Kasumi-1 (cell line): ENCODE measurements at places on chromosomes 3 and 15.
A peak's percentile ranks its signal among the peaks of the same experiment; 100 is the strongest.

GRCh38 chr3:172303181-172303580 lies 145.1 kb downstream of the GHSR start:
- DNase-seq = no peak

DNA sequence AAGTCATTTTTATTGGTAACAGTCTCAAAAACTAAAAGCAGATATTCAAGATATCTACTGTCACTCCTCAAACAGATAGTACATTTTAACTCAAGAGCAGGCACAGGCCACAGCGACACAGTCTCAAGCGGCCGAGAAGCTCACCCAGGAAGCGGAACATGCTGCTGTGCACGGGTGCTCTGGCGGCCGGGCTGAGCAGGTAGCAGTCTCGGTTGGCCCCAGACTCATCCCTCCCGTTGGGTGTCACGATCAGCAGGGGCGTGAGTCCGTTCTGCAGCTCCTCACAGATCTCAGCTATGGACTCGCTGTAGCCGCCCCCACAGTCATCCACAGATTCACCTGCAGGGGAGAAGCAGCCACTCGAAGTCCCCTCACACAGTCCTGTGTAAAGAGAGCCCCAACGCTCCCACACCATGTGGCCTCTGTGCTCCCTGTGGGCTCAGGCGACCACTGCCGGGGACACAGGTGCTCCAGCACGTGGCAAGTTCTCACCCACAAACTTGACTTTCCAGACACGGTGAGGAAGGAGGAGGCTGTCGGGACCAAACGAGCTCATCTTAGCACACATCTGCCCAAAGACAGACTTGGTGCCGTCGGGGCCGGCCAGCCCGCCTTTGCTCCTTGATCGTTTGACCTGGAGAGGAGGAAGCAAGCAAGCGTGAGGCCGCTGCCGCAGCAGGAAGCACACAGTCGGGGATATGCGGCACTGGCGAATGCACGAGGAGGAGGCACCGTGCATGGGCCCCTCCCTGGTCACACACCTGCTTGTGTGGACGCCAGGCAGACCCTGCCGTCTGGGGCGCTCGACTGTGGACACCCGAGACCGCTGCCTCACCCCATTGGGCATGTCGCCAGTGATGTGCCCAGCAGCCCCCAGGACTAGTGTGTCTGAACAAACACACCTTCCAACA lies 17.7 kb upstream of the OCA2 start:
- no peak for DNase-seq

GRCh38 chr15:68612979-68613740 lies 34.4 kb downstream of the CORO2B start:
- DNase-seq = no peak

DNA sequence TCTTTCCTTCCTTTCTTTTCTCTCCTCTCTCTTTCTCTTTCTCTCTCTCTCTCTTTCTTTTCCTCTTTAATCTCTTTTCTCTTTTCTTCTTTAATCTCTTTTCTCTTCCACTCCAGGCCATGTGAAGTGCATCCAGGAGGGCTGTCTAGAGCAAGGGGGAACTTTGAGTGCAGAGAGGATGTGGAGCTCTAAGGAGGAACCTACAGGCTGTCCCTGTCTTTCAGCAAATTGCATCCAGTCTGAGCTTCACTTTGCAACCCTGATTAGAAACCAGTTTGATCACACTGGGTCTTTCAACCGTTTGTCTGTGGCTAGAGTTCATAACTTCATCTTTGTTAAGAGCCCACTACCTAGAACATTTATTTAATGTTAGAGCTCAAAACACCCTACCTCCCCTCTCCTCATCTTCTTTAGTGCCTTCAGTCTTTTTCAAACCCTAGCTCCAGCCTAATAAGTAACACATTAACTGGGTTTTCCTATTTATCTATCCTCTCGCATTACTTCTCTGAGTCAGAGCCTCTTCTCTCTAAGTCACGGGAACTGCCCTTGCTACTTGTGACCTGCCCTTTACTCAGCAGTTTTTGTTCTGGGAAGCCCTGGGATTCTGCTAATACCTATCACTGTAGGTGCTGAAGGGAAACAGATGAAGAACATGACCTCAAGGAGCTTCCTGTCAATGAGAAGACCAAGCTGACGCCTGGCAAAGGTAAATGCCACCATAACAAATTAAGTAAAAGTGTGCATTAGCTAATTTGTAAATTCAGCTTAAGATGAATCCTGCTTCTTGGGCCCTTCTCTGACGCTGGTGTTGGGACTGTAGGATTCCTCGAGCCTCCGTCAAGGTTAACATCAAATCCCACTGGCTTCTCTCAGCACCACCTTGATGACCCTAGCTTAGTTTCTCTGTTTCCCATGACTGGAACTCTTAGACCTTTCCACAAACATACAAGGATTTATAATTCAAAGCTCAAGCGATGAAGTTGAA lies at the start of gene GCNT3:
GCNT3 (plus strand) TSS at position 508 of the 985 bp plus-strand sequence. CDS start 6,456 bp downstream, outside the sequence.
- DNase-seq = peak; percentile 12

DNA sequence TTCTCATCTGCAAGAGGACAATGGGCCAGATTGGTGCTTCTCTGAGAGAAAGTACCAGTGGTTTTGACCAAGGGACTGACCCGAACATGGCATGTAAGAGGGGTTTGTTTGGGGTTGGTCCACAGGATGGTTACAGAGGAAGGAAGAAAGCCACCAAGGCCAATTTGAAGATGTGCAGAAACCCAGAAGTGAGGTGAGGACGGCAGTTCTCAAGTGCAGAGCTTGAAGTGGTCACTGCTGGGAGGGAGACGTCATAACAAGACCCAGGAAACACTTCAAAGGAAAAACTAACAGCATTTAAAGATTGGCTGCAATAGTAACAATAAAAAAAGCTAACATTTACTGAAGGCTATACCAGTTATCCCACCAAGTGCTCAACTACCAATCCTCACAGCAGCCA lies 29.1 kb downstream of the LIPC start:
- no peak for DNase-seq

DNA sequence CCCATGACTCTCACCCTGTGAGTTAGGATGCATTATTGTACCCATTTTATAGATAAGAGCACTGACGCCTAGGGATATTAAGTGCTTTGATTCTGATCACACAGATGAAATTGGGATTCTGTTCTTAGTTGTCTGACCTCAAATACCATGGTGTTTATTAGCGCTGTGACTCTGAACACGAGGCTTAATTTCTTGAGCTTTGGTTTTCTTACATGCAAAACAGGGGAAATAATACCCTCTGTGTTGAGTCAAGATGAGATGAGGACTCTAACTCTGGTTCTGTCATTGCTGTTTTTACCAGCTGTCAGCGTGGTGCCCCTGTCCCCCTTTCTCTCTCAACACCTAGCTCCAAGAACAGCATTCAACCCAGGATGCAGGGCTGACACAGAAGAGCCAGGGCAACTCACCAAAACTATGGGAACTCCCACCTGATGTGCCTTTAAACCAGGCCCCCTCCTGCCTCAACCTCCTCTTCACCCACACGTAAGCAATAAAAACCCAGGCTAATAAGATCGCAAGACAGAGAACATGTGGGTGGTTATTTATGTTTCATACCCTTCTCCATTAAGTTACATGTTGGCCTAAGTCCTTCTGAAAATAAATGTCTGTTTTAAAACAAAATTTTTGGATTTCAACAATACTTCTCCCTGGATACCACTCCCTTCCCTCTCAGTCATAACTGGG lies 100.1 kb upstream of the SPATA12 start:
- DNase-seq = no peak

- no peak for DNase-seq
Measured at GRCh38 chr3:24740326-24740725, 245.7 kb upstream of the THRB start.

DNA sequence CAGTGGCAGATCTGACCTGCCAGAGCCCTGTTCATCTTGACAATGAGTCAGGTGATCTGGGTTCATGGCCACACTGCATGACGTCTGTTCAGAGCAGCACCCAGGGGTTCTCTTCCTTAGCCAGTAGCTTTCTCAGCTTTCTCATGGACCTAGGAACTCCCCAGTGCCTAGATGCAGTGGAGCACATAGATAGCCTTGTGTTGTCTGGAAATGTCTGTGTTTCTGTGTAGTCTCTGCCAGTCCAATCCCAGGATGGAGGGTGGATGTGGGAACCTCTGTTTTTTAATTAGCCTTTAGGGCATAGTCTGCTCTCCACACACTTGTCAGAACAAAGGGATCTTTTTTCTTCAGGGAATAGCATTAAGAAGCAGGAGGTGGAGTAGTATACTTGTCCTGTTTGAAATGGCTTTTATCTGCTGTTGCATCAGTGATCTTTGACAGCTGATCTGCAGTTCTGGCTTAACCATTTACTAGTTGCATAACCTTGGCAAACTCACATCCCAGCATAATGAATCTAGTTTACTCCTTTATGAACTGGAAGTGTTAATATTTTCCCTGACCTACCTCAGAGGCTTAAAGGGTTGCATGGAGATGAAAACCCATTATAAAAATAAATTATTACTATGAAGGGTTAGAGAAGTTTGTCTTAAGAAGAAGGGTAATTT lies 16.1 kb upstream of the CACNA1D start:
- no peak for DNase-seq

DNA sequence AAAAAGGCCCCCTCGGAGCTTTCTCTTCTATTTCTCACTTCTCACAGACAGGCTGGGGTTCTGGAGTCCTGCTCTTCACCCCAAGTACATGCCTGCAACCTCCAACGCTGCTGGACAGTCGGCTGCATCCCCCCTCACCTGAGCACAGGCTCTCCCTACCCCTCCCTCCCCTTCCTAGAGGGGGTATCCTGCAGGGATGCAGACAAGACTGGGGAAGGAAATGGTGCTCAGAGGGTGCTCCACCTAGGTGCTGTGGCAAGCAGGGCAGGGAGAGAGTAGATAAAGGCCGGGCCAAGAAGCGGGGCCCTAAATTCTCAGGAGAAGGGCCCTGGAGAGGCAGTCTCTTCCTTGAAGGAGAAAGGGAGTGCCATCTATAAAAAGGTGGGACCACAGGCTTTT lies 7.0 kb upstream of the STRA6 start:
- DNase-seq = no peak

DNA sequence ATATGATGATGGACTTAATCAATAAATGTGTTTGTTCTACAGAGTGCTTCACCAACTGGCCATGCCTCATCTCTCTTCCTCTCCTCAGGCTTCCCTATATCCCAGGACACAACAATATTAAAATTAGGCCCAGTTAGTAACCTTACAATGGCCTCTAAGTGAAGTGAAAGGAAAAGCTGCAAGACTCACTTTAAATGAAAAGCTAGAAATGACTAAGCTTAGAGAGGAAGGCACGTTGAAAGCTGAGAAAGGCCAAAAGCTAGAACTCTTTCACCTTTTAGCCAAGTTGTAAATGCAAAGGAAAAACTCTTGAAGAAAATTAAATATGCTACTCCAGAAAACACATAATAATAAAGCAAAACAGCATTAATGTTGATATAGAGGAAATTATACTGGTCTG lies 1010.3 kb downstream of the NAALADL2 start:
- no peak for DNase-seq

DNA sequence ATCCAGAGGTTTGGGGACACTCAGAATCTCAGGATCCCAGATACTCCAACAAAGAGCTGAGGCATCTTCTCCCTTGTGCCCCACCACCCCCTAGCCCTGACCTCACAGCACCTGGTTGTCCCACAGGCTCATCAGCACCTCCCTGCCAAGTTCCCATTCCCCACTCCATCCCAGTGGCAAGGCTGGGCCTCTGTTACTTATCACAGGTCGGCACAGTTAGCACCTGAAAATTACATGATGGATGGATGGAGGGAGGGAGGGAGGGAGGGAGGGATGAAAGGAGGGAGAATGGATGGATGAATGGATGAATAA lies 12.8 kb downstream of the MYL3 start:
- DNase-seq = no peak

GRCh38 chr3:50122661-50123391 lies 32.3 kb upstream of the SEMA3F start:
- no peak for DNase-seq

DNA sequence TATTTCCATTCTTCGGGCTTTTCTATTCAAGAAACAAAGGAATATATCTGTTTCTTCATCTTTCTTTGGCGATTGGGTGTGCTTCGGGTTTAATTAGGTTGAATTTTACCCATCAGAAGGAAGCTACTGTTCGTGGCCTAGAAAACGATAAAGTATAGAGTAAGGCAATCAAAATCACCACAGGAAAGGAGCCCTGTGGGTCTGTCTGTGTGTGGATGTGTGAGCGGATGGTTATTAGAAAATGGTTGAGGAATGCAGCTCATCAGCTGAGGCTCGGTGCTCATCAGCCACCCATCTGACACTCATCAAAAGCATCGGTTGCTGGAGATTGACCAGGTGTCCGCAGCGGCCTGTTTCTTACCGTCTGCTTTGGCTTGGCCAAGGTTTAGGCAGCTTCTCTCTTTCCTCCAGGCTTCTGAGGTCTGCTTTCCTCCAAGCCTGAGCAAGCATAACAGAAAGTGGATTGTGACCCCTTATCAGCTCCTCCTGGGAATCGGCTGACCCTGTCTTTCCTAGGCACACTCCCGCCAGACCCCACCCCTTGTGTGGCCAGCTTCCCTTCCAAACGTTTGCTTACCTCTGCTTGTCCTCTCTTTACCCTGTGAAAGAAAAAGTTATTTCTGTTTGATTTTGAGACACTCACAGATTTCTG lies 17.6 kb upstream of the ISLR start:
- DNase-seq = no peak

GRCh38 chr15:22919171-22919570 lies 61.0 kb downstream of the CYFIP1 start:
- DNase-seq = no peak

GRCh38 chr3:158430448-158430847 lies 140.5 kb upstream of the MLF1 start:
- no peak for DNase-seq

- DNase-seq = no peak
Measured at GRCh38 chr3:129554356-129555152, 11.6 kb downstream of the H1-8 start.

DNA sequence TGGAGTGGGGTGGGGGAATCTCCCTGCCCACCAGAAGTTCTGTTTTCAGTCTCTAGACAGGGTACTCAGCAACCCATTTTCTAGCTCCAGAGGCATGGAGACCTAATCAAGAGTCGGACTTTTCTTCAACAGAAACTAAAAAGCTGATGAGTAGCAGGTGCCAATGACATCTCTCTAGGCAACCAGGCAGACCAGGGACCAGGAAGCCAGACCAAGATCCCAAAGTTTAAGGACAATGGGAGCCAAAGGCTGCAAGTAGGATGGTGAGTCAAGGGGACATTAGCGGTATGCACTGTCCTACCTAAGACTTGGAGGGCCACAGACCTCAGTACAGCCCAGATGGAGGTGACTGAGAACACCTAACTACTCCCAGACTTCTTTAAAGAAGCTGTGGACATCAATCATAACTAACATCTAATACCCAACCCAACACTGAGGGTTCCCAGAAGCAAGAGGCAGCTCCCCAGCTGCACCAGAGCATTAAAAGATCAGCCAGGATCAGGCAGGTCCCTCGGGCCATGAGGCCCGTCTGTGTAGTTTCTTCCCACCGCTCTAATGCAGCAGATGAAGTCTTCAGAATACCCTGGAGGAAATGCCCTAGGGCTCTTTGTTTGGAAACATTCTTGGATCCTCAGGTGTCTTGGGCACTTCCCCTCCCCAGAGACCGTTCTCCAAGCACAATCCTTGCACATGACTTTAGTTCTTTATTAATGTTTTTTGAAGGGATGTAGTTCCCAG lies 979 bp downstream of the CCDC71 start:
- no peak for DNase-seq

DNA sequence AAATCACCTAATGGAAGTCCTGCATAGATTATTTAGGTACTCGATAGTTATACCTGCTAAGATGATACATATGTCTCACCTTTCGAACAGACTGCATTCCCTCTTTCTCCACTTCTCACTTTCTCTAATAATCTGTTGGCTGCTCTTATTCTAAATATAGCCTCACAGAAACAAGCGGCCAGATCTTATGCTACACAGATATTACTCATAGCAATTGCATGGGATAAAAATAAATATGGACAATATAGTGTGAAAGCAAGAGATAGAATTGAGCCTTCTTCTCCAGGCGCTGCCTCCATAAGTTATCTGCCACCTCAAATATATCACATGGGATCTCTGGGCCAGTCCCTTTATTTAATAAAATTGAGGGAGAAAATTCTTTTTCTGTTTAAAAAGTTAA lies 29.5 kb upstream of the TGFBR2 start:
- DNase-seq = no peak
